NCI-H1694 treated with DMSO at 0.1 percent for 48 hours (cell line): ENCODE measurements at places on chromosomes 12 and 14.

GRCh38 chr12:106873983-106874382, 81.7 kb upstream of the TMEM263 start:
- DNase-seq, result no peak

DNA sequence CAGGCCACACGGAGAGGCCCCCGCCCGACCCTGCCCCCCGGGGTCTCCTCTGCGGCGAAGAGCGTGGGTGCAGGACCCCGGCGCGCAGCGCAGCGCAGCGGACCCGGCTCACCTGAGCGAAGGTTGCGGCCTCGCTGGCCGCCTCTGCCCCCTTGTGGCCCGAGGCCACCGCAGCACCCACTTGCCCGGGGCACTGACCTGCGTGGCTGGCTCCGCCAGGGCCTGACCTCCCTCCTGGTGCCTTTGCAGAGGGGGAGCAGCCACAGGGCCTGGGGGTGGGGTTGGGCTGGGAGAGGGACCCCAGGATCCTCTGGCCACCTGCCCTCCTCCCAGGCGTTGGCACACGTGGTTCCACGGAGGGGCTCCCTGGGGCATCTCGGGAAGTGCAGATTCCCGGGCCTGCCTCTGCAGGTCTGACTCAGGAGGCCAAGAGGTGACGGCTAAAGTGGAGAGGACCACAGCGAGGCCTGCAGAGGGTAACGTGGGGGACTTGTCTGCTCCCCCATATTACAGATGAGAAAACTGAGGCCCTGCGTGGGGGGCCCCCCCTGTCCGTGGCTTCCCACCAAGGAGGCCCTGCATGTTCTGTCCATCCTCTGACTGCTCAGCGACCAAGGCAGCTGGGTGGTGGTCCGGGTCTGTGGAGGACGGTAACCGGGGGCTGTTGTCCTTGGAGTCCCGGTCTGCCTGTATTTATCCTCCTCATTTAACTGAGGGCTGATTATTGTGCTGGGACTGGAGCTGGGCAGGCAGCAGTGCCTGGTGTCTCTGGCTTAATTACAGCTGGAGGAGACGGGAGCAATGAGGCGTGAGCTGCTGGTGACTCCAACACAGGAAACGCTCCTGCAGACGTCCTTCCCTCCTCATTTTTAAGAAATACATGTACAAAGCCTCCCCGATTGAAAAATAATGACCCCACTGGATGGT, 67.9 kb upstream of the BEGAIN start:
- DNase-seq, result peak; percentile 96

DNA sequence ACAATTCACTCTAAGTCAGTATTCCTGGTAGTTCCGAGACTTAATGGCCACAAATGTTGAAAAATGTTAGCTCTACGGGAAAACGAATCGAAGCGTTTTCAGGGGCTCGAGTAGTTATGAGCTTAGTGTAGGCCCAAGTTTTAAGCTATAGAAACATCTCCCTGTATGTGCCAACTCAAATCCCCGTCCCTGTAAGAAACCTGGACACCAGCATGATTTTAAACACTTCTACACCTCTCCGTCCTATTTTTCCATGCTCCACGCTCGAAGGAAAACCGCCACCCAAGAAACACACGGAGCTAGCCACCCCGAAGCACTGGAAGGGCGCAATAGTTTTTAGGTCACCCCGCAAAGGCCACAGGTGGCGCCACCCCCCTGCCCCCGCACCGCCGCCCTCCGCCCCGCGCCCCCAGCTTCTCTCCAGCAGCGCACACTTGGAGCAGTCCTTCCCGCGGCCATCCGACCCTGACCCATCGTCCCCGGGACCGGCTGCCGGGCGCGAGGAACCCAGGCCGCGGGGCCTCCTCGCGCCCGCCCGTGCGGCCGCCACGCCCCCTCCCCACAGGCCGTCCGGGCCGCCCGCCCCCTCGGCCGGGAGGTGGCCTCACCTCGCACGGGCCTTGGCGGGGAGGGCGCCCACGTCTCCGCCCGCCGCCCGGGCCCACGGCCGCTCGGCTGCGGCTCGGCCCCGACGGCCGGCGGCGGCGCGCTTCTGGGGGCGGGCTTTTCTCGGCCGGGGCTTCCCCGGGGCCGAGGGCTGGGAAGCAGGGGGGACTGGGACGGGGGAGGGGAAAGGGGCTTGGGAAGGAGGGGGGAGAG, 522 bp downstream of the R3HDM2 start:
- no peak for DNase-seq

DNA sequence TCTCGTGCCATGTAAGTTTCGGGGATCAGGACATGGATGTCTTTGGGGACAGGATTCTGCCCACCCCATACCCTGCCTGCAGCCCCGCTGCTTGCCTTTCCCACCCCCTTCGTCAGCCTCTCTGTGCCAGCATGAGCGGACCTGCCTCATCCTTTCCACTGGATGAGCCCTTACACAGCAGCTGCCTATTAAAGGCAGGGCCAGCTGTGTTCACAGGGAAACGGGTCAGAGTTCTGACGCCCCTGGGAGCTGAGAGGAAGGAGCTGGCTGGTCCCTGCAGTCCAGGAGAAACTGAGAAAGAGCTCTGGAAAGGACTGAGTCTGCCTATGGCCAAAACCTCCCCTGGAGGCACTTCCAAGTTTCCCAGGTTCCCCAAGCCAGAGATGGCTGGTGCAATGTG, 83.5 kb upstream of the NCOR2 start:
- DNase-seq, result peak; percentile 77

DNA sequence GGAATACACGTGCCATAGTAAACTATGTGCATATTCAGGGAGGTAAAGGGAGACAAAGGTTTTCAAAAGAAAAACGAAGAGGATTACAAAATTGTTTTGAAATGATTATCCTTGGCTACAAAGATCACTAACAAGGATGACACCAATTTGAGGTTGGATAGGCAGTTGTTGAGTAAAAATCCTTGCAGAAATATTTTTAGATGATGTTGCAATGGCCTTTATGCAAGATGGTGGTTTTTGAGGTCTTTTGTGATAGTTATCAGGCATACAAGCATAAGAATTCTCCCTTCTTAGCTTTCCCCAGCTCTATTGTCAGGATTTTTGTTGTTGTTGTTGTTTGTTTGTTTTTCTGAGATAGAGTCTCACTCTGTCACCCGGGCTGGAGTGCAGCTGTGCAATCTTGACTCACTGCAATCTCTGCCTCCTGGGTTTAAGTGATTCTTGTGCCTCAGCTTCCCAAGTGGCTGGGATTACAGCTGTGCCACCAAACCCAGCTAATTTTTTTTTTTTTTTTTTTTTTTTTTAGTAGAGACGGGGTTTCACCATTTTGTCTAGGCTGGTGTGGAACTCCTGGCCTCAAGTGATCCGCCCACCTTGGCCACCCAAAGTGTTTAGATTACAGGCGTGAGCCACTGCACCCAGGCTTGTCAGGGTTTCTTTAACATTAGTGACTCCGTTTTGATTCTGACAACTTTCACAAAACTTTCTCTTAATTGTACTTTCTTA, 7.8 kb downstream of the RNASE1 start:
- DNase-seq, result no peak

DNA sequence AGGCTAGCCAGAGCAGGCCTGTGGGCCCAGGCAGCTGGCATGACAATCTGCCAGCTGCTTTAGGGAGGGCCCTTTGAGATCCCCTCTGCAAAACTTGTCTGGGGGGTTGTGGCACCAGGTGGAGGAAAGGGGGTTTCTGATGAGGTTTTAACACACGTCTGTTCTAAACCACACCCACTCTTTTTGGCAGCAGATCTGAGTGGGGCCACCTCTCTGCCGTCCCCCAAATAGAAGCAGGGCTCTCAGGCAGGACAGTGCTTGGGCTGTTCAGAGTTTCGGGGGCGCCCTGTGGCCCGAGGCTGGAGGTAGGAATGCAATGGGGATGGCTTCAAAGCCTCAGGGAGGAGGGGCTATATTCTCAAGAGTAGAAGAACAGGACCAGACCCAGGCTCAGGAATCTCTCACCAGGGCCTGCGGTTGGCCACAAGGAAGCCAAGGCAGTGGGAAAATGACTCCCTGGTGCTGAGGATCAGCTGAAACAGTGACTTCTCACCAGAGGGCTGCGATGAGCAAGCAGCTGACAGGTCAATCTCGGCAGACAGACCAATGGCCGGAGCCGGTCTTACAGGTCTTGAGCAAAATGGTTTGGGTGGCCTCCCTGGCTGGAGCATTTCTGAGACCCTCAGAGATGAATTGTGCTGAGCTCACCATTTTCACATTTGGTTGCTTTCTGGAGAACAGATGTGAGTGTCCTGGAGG, 1.5 kb upstream of the KRT5 start:
- no peak for DNase-seq

DNA sequence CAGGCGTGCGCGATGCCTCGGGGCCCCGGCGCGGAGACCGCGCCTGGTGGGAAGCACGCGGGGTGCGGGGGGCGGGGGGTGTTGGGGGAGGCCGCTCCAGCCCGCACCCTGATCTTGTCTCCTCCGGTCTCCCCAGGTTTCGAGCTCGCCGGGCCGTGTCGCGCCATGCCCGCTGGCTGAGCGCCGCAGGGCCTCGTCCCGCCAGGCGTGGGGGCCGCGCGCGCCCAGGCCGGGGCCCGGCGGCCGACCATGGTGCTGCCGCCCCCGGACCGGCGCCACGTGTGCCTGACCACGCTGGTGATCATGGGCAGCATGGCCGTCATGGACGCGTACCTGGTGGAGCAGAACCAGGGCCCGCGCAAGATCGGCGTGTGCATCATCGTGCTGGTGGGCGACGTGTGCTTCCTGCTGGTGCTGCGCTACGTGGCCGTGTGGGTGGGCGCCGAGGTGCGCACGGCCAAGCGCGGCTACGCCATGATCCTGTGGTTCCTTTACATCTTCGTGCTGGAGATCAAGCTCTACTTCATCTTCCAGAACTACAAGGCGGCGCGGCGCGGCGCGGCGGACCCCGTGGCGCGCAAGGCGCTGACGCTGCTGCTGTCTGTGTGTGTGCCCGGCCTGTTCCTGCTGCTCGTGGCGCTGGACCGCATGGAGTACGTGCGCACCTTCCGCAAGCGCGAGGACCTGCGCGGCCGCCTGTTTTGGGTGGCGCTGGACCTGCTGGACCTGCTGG, 2.4 kb downstream of the TMEM121 start:
- DNase-seq, result no peak

DNA sequence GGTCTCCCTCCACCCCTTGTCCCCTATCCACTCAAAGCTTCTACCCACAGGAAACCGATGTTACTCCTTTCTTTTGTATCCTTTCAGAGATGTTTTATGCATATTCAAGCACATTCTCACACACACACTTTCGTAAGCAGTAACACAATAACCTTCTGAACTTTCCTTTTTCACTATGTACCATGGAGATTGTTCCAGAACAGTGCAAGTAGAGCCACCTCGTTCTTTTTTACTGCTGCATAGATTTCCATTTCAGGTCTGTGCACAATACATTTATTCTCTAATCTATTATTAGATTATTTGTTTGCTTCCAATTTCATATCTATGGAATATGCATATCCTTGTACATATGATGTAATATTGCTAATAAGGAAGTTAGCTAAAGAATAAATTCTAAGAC, 60.3 kb downstream of the TBC1D30 start:
- DNase-seq, result no peak

GRCh38 chr12:115375186-115375991, 691.4 kb upstream of the TBX3 start:
- no peak for DNase-seq

DNA sequence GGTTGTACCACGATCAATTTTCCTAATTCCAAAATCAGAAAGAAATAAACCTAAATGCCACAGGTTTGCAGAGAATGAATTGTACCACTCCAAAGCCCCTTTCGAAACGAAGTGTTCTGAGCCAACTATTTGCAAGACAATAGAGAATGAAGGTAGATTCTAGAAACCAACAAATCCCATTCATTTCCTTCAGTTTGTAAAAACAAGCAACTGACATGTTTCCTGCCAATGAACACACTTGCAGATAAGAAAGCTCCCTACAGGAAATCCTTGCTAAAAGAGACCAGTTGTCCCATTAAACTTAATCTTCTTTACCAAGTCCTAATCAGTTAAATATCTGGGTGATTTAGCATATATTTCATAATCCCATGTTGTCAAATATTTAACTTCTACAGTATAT, 198.4 kb upstream of the FOXN3 start:
- DNase-seq, result no peak
